ENCODE measurements at places on chromosomes 1 and 21.

- no peak for DNase-seq
Measured at GRCh38 chr1:174958396-174958795, 41.4 kb upstream of the CACYBP start.

DNA sequence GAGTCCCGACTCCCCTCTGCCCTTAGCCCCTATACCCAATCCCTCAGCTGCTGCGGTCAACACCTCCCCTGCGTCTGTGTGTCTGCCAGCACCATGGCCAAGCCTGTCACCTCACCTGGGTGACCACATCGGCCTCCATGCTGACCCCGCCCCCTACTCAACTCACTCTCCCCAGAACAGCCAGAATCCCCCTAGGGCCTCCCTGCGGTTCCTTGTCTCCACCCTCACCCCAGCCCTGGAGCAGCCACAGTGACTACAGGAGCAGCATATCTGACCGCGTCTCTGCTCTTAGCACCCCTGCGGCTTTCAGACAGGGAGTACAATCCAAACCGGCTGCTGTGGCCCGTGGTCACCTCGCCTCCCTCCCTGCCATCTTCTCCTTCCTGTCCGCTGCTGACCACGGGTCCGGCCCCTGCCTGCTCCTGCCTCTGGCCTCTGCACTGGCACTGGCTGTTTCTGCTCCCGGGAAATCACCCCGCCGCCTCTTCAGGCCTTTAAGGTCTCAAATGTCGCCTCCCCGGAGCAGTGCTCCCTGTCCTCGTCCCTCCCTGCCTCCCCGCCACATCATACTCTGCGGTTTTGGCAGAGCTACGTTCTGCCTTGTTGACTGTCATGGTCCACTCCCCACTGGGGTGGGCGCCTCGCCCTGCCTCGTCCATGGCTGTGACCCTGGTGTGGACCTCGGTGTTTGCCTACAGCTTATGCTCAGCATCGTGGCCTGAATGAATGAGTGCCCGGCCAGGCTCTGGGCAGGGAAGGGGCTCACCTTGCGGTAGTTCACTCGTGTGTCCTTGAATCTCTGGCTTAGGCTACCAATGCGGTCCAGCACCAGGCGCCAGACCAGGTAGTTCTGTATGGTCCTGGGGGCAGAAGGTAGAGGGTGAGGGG is 11.1 kb downstream of the PRXL2B start:
- DNase-seq: no peak

DNA sequence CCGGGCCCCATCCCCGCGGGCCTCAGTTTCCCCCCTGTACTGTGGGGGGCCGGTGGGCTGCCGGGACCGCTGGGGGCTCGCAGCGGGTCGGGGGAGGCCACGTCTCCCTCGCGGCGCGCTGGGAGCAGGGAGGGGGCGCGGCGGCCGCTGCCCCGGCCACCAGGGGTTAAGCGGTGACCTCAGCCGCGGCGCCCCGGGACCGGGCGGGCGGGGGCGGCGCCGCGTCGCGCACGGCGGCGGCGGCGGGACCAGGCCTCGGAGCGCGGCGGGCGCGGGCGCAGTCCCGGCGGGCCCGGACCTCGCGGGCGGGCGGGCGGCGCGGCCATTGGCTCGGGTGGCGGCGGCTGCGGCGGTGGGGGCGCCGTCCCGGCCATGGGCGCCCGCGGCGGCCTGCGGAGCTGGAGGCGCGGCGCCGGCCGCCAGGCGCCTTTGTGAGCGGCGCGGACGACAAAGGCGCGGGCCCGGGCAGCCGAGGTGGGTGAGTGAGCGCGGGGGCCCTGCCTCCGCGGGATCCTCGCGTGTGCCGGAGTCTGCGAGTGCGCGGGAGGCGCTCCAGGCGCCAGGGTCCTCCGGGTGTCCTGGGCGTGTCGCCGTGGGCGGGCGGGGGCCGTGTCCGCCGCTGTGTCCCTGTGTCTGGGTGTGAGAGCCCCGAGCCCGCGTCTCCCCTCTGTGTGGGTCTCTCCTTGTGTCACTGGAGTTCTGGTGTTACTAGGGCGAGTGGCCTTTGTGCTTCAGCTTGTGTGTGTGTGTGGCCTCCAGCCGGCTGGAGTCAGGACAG is at the start of gene ARHGEF10L:
Gene ARHGEF10L, plus strand, starts transcription at position 222 of the 778 bp plus-strand sequence. CDS start 40,898 bp downstream, outside the sequence.
- DNase-seq: no peak

- DNase-seq: no peak
Measured at GRCh38 chr1:223006917-223007648, 136.0 kb downstream of the TLR5 start.

- no peak for DNase-seq
Measured at GRCh38 chr1:159823406-159823805, 3.3 kb upstream of the SLAMF8 start.

- DNase-seq: no peak
Measured at GRCh38 chr1:228091084-228091483, 8.6 kb downstream of the ARF1 start.

- no peak for DNase-seq
Measured at GRCh38 chr1:19164274-19165015, 45.6 kb downstream of the UBR4 start.
